ENCODE measurements at places on chromosomes 5 and 9. TPM values are rescaled to one million over a fixed set of nuclear protein-coding genes. Genes with fewer than 3 reads are reported as not detected.

DNA sequence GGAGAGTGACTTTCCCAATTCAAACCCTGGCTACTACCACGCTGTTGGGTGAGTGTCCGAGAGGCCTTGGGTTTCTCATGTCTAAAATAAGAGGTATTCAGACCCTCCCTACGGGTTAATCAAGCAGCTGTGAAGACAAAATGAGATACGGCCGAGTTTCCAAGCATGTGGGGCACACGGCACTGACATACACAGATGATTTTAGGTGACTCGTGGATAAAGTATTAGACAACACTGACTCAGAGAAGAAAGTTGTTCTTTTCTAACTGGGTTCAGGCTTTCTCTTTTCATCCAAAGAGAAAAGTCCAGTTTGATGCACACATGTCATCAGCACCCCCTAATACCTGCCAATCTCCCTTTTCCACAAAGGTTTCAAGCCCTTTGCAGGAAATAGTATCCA lies 15.6 kb downstream of the FOXI1 start:
- no peak for DNase-seq

- DNase-seq, result no peak
Observed at GRCh38 chr5:125461641-125462072, 715.2 kb upstream of the ZNF608 start.

GRCh38 chr5:102249381-102249780 lies 46.7 kb downstream of the SLCO4C1 start:
- no peak for DNase-seq

GRCh38 chr5:40615586-40616170 lies 64.0 kb upstream of the PTGER4 start:
- DNase-seq, result no peak

- no peak for DNase-seq
Observed at GRCh38 chr5:11797132-11797531, 107.1 kb downstream of the CTNND2 start.

DNA sequence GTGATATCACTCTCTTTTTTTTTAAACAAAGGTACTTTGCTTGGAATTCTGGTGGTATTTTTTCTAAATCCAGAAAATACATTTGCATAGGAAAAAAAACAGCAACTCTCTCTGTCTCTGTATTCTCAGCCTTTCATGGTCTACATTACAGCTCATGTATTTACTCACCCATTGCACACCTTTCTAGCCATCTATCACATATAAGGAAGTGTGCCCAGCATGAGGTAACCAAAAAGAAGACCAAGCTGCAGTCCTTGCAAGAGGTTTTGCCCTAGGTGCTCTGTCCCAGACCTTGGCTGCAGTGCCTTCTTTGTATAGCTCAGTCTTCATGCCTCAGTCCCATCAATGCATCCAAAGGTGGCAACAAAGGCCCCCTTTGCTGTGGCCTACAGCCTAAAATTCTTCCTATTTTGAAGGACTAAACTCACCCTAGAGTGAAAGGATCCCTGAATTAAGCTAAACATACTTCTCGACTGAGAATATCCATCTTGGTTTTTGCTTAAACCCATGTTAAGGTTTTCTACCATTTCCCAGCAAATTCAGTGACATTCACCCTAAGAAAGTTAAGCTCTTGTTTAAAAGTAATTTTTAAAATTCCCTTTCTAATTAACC lies 446.4 kb downstream of the KIF4B start:
- DNase-seq, result no peak

DNA sequence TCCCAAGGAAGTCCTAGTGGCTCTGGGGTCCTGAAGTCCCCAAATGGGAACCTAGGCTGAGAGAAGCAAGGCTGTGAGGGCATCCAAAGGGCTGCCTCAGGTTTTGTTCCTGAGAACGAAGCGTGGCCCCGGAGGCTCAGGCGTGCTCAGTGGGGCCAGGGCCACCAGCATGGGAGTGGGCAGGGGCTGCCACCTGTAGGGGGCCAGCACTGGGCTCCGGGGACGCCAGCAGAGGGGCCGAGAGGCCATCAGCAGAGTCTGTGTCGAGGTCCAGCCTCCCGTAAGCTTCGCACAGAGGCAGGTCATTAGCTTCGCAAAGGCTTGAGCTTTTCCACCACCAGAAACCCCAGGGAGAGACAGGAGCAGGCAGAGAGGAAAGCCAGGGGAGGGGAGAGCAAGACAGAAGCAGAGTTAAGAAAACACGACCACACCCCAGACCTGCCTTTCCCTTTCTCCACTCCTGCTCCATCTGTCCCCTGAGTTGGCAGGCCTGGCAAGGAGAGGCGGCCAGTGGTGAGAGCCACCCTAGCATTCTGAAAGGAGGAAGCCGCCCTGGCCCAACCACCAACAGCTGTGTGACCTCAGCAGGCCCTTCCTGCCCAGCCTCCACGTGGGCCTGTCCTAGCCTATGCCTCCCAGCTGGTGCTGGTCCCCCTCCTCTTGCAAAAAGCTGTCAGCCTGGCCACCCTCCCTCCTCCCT lies 5.5 kb upstream of the SURF6 start:
- DNase-seq, result peak; percentile 72

- DNase-seq, result peak; percentile 46
Observed at GRCh38 chr5:132434416-132435286, 55.9 kb downstream of the IRF1 start.

The ADGRD2 gene
- total RNA-seq, result not detected

DNA sequence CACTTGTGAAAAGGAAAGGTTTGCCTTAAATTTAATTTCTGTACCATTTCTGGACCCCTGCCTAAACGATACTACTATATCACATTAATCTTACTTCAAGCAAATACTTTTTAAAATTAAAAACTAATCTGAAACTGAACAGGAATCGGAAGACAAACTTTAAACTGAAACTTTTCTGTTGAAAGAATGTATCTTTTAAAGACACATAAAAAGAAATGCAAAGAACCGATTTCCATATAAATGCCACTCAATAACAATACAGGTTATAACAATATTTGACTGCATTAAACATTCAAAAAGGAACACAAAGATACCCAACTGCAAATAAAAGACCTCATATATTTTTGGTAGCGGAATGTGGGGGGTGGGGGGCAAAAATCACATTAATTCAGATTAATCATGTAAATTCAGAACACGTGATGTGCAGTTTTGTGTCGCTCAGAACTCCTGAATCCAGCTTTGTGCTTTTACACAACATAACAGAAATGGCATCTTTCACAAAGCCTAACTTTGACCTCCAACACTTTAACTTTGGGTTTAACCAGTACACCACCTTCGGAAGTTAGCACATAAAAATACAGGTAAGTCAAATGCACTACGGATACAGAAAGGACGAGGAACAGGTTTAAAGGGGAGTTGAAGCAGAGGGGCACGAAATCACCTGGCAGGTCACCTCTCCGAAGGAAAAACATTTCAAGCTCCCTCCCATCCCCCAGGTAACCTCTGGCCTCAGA lies 925 bp downstream of the LIFR start:
- DNase-seq, result no peak

The LPCAT1 gene
- total RNA-seq, result 13.4 TPM

DNA sequence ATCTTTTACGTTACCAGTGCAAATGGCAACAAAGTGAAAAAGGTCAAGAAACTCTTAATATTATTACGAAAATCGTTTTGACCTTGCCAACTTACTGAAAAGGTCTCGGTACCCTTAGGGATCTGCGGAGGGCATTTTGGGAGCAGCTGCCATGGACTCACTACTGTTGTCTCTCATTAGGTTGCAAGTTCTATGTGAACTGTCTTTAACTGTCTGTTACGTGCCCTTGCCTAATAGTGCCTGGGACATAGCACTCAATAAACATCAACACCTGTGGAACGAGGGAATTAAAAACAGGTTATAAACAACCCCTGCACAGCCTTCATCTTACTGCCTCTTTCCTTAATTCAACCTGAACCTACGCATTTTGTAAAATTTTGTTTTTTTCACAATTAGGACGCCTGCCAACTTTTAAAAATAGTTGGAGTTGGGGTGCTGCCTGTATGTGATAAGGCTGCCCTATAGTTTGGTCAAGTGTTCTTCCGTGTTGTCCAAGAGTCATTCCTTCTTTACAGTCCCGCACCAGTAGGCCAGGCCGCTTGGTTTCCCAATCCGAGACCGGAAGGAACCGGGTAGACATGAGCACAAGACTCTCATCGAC lies 527 bp upstream of the SREK1 start:
- no peak for DNase-seq

DNA sequence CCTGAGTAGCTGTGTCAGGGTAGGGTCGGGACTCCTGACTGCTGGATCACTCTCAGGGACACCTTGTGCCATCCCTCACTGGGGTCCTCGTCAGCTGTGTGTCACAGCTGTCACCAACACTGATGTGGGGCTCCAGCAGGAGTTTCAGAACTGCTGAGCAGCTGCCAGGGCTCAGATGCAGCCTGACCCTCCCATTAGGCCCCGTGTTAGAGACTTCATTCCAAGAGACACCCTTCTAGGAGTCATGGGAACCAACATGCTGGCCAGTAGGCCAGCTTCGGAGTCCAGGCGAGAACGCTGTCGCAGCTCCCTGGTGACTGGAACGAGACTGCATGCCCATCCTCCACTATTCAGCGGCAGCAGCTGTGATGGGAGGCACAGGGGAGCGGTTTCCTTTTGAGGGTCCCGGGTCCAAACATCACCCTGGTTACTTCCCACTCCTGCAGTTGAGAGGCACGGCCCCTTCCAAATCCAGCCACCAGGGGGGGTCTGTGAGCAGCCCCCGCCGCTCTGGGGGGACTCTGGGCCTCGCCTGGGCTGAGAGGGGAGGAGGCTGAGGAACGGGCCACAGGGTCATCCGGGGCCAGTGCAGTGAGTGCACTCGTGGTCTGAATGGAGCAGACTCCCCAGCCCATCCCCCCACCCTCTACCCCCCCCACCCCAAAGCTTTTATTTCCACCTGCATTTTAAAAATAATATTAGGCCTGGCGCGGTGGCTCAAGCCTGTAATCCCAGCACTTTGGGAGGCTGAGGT lies 12.6 kb upstream of the TCF7 start:
- DNase-seq, result peak; percentile 78

DNA sequence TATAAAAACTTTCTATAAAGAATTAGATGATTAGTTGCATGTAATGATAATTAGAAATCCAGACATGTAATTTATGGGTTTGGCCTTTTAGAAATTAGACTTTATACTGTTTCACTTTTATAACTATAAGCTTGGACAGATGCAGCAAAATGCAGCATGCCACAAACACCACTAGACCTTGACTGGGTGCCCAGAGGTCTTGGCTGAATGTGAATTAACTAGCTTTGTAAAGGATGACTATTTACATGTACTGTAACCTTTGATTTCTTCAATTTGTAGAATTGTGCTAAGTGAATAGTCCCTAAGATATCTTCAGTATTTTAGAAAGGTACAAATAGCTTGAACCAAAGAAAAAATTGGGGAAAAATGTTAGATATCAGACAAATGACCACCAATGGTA lies 2168.1 kb downstream of the MAT2B start:
- no peak for DNase-seq

GRCh38 chr5:33764786-33765185 lies 127.0 kb downstream of the ADAMTS12 start:
- DNase-seq, result no peak

- DNase-seq, result no peak
Observed at GRCh38 chr9:105338308-105338707, 93.9 kb downstream of the SLC44A1 start.

The CARD9 gene
- total RNA-seq, result 0.79 TPM

The CBY3 gene
- total RNA-seq, result not detected

The ADAMTSL2 gene
- total RNA-seq, result 5.1 TPM

The COL15A1 gene
- 47.2 TPM for total RNA-seq

DNA sequence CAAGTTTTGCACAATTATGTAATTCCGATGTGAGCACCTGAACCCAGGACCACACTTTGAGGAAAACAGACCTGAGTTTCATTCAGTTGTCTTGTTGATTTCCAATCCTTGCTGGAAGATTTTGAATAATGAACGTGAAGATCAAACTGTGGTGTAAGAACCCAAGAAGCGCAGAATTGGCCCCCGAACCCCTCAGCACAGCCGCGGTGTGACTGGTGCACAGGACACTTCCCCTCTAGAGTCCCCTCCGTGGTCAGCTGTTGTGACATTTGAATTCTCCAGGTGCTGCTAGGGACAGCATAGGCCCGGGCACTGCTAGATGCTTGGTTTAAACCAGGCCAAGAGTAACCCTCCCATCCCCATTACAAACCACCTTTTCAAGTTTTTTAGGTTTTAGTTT lies 1.7 kb downstream of the BRD3OS start:
- no peak for DNase-seq

The PCDHGA6 gene
- 5.7 TPM for total RNA-seq

The STPG3 gene
- total RNA-seq, result 0.69 TPM

All from left ventricle myocardium superior (tissue), 1 donor.